ENCODE measurements at places on chromosomes 4 and X.
A peak's percentile ranks its signal among the peaks of the same experiment; 100 is the strongest.

- DNase-seq = no peak
Measured at GRCh38 chr4:88792821-88793220, 95.2 kb upstream of the NAP1L5 start.

- DNase-seq = no peak
Measured at GRCh38 chr4:63361628-63362027, 1047.6 kb downstream of the TECRL start.

- peak; percentile 39 for DNase-seq
Measured at GRCh38 chr4:39319676-39320075, 46.5 kb downstream of the RFC1 start.

DNA sequence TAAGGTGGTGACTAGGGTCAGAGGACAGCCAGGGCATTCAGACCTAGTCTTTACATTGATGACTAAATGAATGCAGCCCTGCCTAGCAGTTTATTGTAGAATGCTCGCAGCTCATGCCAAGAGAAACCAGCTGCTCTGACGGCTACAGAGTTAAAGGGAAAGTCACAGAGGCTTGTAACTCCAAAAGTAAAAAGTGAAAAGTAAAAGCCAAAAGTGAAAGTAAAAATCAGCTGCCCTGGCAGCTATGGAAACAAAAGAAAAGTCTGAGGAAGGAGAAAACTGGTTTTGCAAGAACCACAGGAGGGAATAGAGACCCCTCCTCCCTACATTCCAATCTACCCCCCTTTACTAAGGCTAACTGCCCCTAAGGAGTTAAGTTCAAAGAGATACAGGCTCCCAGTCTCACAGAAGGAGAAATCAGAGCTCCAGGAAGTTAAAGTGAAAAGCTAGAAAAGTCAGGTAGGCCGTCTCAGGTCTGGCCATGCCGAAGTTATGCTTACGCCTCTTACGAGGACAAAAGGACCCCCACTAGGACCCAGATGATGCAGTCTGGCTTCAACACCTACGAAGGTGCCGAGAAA, 6.0 kb downstream of the GAGE10 start:
- no peak for DNase-seq

Measured in GM04503 (cell line).